Neural progenitor cell (in vitro differentiated cells): ENCODE measurements at places on chromosomes 4 and X. TPM values are rescaled to one million over a fixed set of nuclear protein-coding genes. Genes with fewer than 3 reads are reported as not detected.
A peak's percentile ranks its signal among the peaks of the same experiment; 100 is the strongest.

DNA sequence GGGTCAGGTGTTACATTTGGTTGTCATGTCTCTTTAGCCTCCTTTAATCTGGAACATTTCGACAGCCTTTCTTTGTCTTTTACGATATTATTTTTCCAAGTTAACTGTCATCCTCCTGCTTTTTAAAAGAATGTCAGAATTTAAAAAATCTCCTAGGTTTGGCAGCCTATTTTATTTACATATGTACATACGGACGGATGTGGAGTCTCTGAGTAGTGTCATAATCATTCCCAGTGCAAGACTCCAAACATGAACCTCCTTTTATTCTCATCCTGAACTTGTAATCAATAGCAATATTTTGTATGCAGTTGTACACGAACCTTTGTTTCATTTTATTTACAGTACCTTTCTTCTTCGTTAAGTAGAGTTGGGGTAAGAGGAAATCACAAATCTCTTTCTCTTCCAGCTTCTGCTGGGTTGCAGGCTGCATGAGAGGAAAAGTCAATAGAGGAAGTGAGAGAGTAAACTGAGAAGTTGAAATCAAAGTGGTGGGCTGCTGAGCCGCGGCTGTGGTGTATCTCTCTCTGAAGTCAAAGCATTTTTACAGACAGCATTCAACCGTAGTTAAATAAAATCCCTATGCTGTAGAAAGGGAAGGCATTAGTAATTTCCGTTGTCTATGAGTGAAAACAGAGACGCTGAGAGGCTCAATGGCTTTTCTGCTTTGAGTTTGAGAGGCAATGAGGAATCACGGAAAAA lies 53.9 kb upstream of the RPS6KA3 start:
- DNase-seq = no peak

GRCh38 chr4:110753466-110753865 lies 130.6 kb upstream of the PITX2 start:
- no peak for DNase-seq

GRCh38 chr4:35151816-35152572 lies 1092.3 kb downstream of the ARAP2 start:
- DNase-seq = peak; percentile 63

GRCh38 chr4:88659055-88659889 lies 38.4 kb downstream of the NAP1L5 start:
- peak; percentile 71 for DNase-seq

DNA sequence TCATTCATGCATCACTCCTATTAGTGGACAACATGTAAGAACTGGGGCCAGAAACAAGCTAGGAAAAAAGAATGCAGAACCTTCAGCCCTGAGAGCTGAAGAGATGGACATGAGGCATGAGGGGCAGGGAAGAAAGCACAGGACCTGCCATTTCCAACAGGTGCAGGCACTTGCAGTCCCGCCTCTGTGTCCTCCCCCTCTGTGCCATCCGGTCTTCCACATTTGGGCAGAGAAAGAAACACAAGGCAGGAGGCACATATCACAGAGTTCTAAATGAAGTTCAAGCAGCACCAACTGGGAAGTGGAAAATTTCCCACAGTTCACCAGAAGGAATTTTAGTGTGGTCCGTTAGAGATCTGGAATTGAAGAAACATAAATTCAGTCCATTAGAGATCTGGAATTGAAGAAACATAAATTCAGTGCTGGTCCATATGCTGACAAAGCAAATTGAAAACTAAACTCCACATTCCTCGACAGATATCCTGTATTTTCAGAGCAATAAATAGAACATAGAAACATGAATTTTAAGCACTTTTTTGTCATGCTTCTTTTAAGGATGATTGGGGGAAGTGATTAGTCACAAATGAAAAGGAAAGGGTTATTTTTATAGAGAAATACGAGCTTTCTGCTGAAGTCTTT lies 57.2 kb upstream of the DAPP1 start:
- DNase-seq = no peak

Gene SPANXN4
- total RNA-seq = not detected in 2 replicates

Gene TBX22
- total RNA-seq = 0.53 and 1.0 TPM in 2 replicates

Gene IRAK1
- 6.8 and 13.6 TPM in 2 replicates for total RNA-seq
